ENCODE measurements at places on chromosomes 7 and 10. TPM values are rescaled to one million over a fixed set of nuclear protein-coding genes. Genes with fewer than 3 reads are reported as not detected.

- DNase-seq: no peak
Observed at GRCh38 chr7:41052201-41052600, 650.7 kb downstream of the INHBA start.

DNA sequence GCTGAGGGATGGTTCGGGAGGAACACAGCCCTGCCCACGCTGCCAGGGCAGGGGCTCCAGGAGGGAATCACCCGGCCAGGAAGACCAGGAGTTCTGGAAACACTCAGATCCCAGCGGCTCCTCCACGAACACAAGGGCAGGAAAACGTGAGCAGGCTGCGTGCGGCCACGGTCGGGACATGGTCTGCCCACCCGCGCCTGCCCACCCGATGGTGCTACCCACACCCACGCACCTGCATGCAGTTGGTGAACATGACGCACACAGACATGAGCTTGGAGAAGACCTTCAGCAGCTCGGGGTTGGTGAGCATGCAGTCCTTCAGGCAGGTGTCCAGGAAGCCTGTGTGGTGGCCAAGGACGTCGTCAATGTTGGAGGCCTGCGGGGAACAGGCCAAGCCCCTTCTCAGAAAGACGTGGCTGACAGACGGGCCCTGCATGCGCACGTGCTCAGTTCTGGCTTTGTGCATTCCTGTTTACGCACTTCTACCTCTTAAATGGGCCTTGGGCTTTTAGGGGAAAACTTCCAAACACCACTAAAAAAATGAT lies 6.2 kb upstream of the ADAM8 start:
- no peak for DNase-seq

DNA sequence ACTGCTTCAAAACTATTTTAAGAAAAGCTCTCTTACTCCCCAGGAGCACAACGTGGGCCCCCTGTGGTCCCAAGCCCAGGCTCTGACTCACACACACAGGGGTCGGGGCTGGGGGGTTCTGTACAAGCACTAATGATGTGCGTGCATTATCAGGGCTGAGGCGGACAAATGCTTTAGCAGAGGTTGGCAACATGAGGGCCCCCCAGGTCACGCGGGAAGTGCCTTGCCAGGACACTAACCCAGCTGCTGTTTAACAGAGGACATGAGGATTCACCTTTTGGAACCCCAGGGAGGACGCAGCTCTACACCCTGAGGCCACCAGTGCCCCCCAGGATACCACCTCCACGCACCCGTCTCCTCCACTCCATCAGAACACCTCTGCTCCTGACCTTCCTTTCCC lies 342.8 kb downstream of the DNAJB6 start:
- DNase-seq: no peak

DNA sequence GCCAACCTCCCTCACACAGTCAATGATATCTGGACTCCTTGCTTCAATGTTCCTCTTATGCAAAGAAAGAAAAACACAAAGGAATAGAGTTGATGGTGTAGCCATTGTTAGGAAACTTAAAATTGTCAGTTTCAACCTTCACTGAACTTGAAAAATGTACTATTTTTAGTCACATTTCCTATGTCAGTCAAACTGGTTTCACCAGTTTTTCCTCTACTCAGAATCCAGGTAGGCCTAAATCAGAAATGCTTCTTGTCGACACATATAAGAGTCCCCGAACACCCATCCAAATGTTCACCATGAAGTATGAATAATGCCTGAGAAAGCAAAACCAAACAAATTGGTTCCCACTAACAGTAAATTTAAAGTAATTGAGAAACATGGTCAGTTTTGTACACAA lies 42.4 kb upstream of the ZMYND11 start:
- no peak for DNase-seq

- no peak for DNase-seq
Observed at GRCh38 chr7:97503367-97504094, 228.4 kb upstream of the TAC1 start.

DNA sequence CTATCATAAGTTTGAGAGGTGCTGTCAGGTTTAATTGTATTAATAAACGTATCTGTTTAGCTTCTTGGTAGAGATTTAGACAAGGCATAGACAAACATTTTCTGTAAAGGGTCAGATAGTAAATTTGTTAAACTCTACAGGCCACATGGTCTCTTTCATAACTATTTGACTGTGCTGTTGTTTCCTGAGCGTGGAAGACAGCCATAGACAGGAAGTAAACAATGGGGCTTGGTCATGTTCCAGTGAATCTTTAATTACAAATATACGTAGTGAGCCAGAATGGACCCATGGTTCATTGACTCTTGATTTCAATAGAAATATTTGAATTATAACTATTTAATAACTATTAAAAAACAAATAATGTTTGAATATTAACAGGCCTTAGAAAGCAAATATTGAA lies 451.1 kb downstream of the SH2D4B start:
- DNase-seq: no peak

DNA sequence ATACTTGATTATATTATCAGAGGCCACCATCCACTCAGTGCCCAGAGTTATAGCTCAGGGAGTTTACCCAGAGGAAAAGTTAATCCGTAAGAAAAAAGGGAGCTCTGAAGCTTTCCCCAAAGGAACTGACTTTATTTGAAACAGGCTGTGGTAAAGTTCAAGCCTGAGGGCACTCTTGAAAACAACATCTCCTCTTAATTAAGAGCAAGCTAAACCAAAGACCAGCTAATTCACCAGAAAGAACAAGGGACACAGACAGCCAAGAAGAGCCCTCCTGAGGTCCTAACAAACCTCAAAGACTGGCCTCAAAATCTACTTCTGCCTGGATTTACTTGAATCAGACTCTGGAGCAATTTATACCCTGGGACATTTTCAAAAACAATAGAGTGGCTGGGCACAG lies 159.6 kb upstream of the CHST15 start:
- no peak for DNase-seq

DNA sequence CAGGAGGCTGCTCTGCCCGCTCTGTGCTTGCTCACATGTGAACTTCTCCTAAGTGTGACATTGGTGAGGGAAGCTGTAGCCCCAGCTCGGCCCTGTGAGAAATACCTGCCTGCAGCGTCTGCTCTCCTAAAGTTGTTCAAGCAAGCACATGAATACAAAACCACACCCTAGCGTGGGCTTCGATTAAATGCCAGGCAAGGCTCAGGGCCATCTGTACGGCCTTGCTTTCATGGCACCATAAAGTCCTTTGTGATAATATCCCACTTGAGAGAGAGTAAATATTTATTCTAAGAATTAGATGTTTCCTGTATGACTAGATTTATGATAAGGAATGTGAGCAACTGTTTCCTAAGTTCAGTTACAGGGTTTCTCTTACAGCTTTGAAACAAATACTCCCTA lies 262.8 kb upstream of the KLF14 start:
- DNase-seq: no peak

GRCh38 chr7:127809261-127809702 lies 157.3 kb downstream of the SND1 start:
- no peak for DNase-seq

GRCh38 chr10:78436222-78436573 lies 402.5 kb downstream of the RPS24 start:
- no peak for DNase-seq

DNA sequence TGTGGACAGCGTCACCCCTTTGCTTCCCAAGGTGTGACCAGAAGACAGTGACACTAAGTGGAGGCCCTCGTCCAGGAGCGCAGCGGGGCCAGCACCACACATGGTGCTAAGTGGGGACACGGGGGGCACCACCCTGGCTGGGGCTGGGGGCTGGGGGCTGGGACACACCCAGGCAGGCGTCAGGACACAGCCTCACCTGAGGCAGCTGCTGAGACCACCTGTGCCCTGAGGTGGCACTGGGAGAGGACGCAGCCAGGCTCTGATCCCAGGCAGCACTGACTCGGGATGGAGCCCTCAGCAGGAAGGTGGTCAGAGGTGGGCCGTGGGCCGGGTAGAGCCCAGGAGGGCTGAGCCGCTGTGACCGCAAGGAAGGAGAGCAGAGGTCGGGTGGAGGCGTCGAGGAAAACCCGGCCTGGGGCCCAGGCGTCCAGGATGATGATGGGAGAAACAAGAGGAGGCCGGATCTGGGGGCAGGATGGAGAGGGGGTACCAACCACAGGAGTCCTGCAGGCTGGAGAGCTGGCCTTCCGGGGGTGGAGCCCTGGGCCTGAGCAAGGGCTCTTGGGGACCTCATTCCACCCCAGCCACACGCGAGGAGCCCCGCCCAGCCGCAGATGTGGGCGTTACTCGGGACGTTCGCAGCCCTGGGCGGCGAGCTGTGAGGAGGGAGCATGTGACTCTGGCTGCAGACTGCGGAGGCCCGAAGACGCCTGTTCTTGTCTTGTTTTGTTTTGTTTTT lies 22.5 kb downstream of the LRRC27 start:
- DNase-seq: no peak

DNA sequence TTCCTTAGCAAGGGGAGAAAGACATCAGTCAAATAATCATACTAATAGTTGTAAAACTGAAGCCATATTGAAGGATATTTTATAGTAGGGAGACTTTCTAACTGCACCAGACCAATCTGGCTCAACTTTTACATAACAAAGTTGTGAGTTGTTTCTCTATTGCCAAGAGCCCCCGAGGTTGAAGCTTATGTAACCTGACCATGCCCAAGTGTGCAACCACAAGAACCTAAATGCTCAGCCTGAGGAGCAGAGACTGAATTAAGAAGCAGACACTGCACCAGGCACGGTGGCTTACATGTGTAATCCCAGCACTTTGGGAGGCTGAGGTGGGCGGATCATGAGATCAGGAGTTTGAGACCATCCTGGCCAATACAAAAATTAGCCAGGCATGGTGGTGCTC lies 77.3 kb upstream of the ARMC3 start:
- no peak for DNase-seq

DNA sequence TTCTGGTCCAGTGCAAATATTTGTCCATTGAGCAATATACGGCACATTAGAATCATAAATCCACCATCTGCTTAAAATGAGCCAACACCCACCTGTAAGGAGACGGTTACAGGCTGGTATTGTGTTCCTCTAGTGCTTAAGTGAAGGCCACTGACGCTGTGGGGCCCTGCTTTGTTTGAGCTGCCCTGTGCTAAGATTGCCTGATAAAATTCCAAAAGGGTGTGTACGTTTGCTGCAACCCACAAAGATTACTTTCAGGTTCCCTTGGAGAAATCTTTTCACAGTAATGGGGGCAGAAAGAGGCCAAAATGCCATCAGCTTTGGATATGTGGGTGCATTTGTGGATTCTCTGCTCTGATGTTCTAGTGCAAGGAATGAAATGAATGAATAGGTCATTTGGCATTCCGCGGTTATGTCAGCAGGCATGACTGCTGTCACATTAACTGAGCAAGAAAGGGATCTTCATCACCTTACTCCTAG lies 34.4 kb downstream of the AGR3 start:
- no peak for DNase-seq

DNA sequence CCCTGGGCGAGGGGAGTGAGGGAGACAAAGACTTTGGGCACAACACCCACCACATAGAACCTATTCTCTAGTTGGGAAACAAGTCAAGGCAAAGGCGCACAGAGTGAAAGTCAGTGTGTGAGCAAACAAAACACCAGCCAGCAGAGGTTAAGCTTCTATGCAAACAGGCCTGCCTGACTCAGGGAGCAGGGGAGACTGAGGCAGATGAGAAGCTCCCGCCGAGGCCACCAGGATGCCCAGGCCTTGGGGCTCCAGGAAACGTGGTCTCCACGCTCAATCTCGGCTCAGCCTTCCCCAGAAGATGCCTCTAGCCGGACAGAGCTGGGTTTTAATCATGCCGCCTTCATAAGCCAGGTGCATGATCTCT lies 74.1 kb upstream of the KCNMA1 start:
- no peak for DNase-seq

DNA sequence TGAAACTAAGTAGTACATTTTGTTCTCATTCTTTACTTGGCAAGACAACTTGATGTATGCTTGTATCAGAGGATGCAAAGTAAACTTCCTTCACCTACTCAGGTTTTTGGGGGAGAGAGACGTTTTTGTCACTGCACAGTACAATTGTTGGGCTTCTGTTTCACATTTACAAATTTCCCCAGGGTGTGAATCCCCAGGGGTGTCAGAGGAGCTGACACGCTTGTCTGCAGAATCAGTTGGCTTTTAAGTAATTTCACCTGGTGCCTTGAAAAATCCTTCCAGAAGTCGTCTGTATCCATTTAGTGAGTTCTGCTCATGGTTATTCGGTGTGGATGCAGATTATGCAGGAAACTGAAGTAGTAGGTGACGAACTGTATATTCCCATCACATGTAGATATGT lies 1227.7 kb upstream of the CELF2 start:
- no peak for DNase-seq

GRCh38 chr7:156474241-156474743 lies 166.3 kb upstream of the RNF32 start:
- no peak for DNase-seq

GRCh38 chr7:17279061-17279460 lies 19.4 kb upstream of the AHR start:
- no peak for DNase-seq

- DNase-seq: no peak
Observed at GRCh38 chr10:35928748-35929147, 286.7 kb upstream of the FZD8 start.

DNA sequence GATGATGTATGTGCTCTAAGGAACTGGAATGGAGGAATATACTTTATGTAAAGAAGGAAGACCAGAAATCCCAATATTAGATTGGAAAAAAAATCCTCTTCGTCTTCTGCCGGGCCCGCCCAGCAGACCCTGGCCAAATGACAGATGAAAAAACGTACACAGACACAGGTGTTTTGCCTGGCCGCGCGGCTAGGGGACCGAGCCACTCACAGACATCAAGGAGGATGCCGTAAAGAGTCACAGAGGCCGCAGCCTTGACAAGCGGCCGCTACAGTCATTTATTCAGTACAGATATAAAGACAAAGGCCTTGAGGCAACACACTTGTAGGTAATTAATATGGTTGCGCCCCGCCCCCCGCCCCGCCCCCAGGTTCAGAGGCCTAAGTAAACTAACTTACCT lies 594.1 kb downstream of the GRM8 start:
- no peak for DNase-seq

GRCh38 chr10:125083576-125083920 lies 76.8 kb downstream of the CTBP2 start:
- DNase-seq: no peak

- no peak for DNase-seq
Observed at GRCh38 chr7:7427363-7427762, 108.3 kb downstream of the COL28A1 start.

- no peak for DNase-seq
Observed at GRCh38 chr10:13270877-13271551, 28.9 kb downstream of the PHYH start.

GRCh38 chr10:44906486-44906885 lies 4.7 kb upstream of the TMEM72 start:
- DNase-seq: no peak

The CNPY1 gene
- not detected for total RNA-seq

The MYOZ1 gene
- total RNA-seq: not detected

The OR9A2 gene
- not detected for total RNA-seq

The SPRN gene
- not detected for total RNA-seq

The KLF14 gene
- not detected for total RNA-seq

The WNT8B gene
- 0.45 TPM for total RNA-seq

The HABP2 gene
- total RNA-seq: not detected

The GDF2 gene
- total RNA-seq: not detected

The ADAMTS14 gene
- 0.16 TPM for total RNA-seq

The IFIT3 gene
- total RNA-seq: 12.6 TPM

The CACNB2 gene
- not detected for total RNA-seq

The FAM237B gene
- not detected for total RNA-seq

The PPP3CB gene
- total RNA-seq: 40.5 TPM

The PITX3 gene
- total RNA-seq: not detected

The SORCS1 gene
- not detected for total RNA-seq

Measured in activated naive CD4-positive, alpha-beta T cell treated with anti-CD3 and anti-CD28 coated beads, Interleukin-2, amount 50 U/mL, for 72 hours (primary cell).